ENCODE measurements at places on chromosomes 16 and 17.

GRCh38 chr16:78796221-78796866 lies 696.9 kb downstream of the WWOX start:
- no peak for DNase-seq

DNA sequence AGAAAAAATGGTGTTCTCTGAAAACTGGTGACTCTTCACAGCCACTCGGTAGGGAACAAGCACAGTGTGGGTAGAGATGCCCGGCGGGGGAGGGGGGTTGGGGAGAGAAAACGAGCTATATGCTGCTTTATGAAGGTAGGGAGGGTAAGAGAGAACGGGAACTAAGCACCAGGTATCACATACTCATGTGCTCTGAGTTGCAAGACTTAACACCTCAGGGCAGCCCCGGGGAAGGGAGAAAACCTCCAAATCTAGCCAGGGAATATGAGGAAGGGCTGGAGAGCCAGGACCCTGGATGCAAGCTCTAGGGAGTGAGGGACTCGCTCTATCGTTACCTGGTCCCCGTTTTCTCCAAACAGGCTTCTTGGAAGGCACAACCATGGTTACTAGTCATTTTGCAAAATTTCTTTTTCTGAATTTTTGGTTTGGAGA lies 35.3 kb downstream of the HIC1 start:
- DNase-seq = peak; percentile 73

DNA sequence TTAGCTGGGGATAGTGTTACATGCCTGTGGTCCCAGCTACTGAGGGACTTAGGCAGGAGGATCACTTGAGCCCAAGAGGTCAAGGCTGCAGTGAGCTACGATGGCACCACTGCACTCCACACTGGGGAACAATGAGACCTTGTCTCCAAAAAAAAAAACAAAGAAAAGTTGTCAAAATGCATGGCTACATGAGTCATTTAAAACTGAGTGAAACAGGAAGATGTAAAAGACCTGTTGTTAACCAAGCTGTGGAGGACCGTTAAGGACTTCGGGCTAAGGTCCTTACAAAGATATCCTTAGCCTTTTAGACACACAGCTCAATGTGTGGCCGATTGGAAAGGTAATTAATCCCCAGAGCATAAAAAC lies 25.1 kb downstream of the ZP2 start:
- no peak for DNase-seq

GRCh38 chr16:79971237-79971572 lies 370.7 kb upstream of the MAF start:
- no peak for DNase-seq

DNA sequence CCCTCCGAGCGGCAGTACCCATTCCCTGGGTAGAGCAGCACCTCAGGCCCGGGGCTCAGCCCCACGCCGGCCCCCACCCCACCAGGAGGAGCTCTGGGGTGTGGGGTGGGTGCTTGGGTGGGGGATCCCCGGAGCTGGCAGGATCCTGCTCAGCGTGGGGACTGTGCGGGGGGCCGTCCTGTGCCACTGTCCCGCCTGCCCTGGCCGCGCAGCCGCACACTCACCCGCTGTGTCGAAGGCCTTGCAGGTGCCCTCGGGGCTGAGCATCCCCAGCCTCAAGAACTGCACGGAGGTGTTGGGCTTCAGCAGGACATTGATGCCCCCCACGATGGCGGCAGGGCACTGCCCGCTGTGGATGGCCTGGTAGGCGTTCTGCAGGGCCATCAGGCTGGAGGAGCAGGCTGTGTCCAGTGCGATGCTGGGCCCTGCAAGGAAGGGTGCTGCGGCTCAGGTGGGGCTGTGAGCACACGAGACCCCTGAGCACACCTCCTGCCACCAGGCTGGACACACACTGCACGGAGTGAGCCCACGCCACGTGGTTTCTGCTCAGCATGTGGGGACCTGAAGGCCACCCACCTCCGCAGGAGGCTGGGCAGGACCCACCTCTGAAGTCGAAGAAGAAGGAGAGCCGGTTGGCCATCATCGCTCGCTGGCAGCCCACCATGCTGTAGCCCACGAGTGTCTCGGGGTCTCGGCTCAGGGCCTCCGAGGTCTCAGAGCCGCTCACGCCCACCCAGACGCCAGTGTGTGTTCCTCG lies 4.9 kb downstream of the FASN start:
- DNase-seq = peak; percentile 56

GRCh38 chr17:19833914-19834313 lies 33.8 kb downstream of the ULK2 start:
- no peak for DNase-seq

All from spleen (tissue), 13 donors.